ENCODE measurements at places on chromosomes 11 and 22.

DNA sequence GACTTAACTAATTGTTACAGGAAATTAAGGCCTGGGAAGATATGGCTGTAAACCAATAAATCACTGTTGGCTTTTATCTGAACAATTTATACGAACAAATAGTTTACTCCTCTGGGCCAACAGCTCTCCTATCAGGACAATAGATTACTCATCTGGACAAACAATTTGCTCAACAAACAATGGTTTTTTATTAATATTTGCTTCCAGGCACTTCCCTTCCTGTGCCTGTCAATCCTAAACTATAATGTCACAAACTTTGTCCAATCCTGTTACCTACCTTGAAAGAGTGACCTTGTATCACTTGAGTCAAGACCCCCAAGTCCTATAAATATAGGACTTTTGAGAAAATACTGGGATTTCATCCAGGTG is 87.6 kb upstream of the OR9Q1 start:
- no peak for DNase-seq

DNA sequence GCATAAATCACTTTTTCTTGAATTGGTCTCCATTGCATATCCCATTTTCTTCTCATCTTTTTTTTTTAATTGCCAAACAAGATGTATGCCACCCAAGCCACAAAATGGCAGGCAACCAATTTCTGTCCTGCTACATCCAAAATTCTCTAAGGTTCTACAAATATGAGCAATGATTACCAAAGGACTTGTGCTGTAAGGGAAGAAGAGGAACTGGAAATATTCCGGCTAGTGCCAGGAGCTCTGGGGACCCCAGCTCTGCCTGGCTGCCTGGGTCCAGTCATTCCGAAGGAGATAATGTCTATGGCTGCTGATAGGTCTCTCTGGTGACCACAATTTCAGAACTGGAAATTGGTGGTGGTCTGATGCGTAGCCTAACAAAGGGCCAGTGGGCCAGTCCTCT is 17.1 kb upstream of the SNX32 start:
- no peak for DNase-seq

DNA sequence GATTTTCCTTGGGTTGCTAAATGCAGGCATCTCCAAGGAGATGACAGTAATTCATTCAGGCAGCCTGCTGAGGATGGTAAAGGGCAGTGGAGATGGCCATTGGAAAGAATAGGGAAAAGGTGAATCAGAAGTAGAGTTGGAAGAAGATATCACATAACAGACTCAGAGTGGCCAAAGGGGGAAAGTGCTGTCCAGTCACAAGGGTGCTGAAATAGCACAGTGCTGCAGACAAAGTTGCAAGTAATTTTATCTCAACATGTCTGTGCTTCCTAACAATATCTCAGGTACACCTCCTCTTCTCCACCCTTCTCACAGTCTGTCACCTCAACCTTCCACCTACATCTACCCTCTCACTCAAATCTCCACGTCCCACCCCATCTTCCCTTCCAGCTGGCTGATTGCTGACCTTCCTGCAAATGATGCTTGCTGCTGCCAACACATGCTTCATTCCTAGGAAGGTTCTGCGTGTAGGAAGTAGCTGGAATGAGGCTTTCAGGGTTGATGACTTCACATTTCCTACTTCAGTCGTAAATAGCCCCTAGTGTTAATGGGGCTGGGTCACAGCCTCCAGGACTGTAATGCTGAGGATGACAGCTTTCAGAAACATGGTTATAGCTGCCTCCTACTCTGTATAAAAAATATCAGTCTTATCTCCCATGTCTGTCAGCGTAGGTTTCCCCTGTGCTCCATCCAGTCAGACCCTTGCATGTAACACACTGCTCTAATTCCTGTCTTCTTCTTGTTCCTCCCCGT is 123.9 kb downstream of the CTNND1 start:
- no peak for DNase-seq

DNA sequence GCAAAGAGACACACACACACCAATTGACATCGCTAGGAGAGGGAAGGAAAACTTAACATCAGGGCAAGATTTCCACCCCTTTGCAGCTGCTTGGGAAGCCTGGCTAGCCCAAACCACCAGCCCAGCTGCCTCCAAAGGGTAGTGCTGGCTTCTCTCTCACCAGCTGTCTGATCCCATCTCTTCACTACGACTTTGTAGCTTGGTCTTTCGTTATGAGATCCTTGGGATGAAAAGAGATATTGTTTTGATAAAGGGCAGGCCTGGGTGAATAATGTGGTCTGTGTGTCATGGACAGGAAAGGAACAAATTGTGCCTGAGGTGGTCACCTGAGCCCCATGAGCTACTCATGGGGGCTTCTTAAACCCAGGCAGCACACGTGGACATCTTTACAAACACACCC is 101.9 kb downstream of the ARL14EP start:
- no peak for DNase-seq

DNA sequence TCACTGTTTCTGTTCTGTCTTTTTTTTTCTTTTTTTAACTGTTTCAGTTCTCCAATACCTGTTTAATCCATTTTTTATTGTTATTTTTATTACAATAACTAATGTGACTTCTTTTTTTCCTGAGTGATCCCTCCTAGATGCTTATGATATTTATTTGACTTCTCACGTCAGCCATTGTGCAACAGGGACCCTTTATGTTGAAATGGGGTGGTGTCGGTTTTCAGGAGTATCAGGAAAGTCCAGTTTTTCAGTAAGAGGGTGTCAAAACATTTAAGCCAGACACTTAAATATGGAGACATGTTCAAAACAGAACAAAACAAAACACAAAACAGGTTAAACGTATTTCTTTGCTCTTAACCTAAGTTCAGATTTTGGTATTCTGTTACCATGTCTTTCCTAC is 418.8 kb downstream of the DYNC2H1 start:
- no peak for DNase-seq

Data from stimulated activated CD8-positive, alpha-beta memory T cell treated with anti-CD3 and anti-CD28 coated beads, Interleukin-12 subunit alpha, Interleukin-12 subunit beta, amount 100 ng/mL, for 4 hours (primary cell).